Glutamatergic neuron (in vitro differentiated cells): ENCODE measurements at places on chromosomes 12 and 14. TPM values are rescaled to one million over a fixed set of nuclear protein-coding genes. Genes with fewer than 3 reads are reported as not detected.

RHOJ gene
- not detected for total RNA-seq

ZNF10 gene
- total RNA-seq: 29.8 TPM

DPPA3 gene
- not detected for total RNA-seq

MMP17 gene
- 65.8 TPM for total RNA-seq

GPR135 gene
- total RNA-seq: 0.91 TPM

C12orf60 gene
- total RNA-seq: 0.88 TPM

DCD gene
- total RNA-seq: not detected

RASAL1 gene
- not detected for total RNA-seq

APOF gene
- total RNA-seq: not detected

IAPP gene
- not detected for total RNA-seq

MYF5 gene
- total RNA-seq: not detected

DNA sequence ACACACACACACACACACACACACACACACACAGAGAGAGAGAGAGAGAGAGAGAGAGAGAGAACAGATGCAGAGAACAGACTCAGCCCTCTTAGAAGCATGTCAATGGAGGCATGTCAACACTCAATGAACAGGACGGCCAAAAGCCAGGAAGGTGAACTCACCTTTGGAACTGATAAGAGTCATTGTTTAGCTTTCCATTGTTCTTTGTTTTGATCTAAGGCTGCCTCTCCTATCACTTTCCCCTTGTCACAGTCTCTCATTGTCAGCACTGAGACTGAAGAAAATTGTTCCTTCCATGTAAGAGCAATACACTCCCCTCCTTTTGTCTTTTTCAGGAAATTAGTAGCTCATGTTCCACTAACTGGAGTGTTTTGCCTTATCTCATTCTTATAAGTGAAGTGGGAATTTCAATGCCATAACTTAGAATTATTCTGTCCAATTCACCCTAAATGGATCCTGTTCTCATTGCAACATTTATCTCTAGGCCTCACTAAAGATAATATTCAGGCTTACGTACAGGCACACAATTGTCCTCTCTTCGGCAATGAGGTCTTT is 218.0 kb downstream of the DUSP6 start:
- no peak for DNase-seq

DNA sequence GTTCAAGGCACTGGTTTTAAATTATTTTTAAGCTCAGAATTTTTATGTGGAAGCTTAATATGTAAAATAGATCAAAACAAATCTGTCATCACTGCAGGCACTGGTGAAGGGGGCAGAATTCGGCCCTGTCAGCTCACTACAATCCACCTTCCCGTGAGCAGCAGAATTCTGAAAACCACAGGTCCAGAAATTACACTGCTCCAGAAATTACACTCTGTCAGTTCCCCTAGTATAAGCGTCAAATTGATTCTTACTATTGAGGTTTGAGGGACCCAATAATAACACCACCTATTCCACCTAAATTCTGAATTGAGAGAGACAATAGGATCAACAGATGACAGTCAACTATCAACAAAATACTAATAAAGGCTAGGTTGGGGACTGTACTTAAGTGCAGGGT is 245.5 kb downstream of the PHLDA1 start:
- no peak for DNase-seq

GRCh38 chr14:103273745-103274615 is 60.1 kb upstream of the EIF5 start:
- DNase-seq: peak; percentile 43

DNA sequence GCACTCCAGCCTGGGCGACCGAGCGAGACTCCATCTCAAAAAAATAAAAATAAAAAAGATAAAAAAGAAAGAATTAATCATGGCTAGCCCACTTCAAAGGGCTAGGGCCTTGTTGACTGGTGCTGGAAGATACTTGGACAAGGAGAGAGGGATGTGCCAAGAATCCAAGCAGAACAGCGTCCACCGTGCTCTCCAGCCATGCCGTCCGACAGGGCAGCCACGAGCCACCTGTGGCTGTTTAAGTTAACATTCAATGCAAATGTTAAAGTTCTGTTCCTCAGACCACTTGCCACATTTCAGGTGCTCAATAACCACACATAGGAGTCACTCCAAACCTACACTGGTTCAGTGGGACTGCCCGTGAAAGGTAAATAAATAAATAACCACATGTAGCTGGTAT is 21.4 kb downstream of the SLC6A13 start:
- no peak for DNase-seq

GRCh38 chr14:54881235-54881760 is 21.3 kb downstream of the GCH1 start:
- DNase-seq: no peak

GRCh38 chr14:96098999-96099335 is 59.8 kb downstream of the C14orf132 start:
- no peak for DNase-seq

DNA sequence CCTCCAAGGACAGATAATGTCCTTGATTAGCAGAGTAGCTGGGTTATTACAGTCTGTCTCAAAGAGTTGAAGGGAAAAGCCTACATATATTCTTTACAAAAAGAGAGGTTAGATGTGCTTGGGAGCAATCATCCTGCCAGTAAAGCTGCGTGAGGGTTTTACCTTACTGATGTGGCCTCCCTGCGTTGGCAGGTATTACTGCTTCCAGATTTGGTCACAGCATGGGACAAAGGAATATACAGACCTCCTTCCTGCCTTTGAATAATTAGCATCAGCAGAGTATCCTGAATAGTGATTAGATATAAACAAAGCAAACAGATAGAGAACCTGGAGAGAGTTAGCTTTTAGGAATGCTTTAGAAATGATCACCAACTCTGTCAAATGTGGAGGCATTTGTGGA is 69.6 kb downstream of the TMTC2 start:
- no peak for DNase-seq

DNA sequence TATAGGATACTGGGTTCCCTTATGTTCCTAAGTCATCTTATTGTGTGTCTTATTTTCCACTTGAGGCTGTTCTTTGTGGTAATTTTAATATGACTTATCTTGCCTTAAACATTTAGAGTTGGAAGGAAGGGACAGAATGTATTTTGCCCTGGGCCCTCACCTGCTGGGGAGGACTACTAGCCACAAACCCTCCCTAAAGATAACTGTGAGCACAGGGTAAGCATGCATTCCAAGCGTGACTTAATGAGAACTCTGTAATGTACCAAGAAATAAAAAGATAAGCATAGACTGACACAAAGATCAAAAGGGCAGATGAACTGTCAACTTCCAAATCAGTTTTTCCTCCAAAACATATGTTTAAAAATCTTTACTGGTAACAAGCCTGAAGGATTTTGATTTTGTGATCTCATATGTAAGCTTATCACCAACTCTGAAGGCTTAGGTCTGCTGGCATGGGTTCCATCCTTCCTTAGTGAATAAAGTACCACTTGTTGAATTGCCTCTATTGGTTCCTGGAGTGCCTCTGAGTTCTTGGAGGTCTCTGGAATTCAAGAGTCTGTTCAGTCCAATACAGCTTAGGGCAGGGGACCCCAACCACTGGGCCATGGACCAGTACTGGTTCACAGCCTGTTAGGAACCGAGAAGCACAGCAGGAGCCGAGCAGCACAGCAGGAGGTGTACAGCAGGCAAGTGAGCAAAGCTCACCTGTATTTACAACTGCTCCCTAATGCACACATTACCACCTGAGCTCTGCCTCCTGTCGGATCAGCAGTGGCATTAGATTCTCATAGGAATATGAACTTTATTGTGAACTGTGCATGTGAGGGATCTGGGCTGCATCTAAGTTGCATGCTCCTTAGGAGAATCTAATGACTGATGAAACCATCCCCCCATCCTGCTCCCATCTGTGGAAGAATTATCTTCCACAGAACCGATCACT is 29.8 kb upstream of the NFYB start:
- no peak for DNase-seq

- no peak for DNase-seq
These were observed 23.0 kb upstream of the RAB21 start for GRCh38 chr12:71731439-71732356.

DNA sequence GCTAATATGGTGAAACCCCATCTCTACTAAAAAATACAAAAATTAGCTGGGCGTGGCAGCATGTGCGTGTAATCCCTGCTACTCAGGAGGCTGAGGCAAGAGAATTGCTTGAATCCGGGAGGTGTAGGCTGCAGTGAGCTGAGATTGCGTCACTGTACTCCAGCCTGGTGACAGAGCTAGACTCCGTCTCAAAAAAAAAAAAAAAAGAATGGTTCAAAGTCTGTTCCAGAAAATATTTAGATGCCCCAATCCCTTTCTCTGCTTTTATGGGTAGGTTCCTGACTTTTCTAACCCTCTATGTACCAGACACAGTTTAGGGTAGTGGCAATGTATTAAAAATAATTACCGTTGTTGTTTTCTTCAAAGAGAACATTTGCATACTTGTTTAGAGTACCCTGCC is 161.4 kb downstream of the STXBP6 start:
- DNase-seq: no peak

DNA sequence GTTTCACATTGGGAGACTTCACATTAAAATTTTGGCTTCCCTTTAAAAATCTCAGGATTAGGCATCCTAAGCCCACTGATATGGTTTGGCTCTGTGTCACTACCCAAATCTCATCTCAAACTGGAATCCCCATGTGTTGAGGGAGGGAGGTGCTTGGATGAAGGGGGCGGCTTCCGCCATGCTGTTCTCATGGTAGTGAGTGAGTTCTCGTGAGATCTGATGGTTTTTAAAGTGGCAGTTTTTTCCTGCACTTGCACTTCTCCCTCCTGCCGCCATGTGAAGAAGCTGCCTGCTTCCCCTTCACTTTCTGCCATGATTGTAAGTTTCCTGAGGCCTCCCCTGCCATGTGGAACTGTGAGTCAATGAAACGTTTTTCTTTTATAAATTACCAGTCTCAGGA is 65.7 kb upstream of the PLXNC1 start:
- no peak for DNase-seq

DNA sequence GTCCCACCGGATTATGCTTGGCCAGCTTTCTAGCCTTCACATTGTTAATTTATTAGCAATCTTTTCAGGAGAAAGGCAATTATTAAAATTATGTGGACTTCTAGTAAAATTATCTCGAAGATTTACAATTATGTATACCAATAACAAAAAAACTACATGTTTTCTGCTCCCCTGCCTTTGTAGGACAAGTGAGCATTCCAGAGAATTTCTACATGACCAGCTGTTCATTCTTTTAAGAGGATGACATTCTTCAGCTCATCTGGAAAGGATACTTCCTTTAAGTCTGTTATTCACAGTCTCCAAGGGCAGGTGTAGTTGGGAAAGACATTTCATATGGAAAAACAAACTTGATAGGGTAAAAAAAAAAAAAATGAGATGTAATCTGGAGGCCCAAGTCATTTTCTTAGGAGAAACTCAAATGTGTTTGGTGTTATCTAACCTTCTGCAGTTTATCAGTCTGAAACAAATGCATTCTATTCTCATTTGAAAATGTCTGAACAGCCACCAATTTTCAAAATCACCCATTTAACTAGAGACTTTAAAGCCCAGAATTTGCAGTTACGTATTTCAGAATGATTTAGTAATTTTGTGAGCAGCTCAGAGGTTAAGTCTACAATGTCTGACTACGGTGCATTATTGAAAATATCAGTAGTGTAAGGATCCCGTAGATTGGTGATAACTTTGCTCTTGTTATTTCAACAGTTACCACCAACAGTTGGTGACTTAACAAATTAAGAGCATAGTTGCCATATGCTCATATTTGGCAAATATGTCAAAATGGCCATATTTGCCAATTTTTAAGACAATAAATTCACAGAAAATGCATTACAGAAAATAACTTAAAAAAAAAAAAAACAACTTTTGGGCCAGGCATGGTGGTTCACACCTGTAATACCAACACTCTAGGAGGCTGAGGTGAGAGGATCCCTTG is 1.8 kb upstream of the PHLDA1 start:
- no peak for DNase-seq

DNA sequence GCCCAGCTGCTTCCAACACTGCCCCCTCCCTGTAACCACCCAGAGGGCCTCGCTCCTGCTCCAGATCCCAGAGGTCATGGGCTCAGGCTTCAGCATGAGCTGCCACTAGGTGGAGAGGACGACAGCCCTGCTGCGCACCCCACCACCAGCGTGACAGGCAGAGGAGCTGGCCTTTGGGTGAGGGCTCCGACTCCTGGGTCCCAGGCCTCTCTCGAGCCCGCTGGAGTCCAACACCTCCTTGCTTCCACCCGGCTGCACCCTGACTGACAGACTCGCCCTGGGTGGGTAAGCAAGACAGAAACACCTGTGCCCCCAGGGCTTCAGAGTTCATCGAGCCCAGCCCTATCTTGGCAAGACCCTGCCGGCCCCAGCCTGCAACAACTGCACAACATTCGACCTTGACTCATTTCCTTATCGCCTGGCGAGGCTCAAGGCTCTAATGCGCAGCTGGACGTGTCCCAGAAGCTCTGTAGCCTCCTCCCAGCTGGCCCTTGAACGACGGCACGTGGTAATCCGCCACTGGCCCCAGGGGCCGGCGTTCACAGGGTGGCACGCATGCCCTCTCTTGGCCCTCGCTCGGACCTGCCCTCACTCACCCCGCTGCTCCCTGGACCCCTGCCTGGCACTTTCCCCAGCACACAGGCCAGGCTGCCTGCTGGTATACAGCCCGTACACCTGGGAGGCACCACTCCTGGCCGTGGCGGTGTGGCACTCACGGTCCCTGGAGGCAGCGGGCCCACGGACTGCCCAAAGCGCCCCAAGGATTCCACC is 28.0 kb downstream of the VPS37B start:
- DNase-seq: no peak

DNA sequence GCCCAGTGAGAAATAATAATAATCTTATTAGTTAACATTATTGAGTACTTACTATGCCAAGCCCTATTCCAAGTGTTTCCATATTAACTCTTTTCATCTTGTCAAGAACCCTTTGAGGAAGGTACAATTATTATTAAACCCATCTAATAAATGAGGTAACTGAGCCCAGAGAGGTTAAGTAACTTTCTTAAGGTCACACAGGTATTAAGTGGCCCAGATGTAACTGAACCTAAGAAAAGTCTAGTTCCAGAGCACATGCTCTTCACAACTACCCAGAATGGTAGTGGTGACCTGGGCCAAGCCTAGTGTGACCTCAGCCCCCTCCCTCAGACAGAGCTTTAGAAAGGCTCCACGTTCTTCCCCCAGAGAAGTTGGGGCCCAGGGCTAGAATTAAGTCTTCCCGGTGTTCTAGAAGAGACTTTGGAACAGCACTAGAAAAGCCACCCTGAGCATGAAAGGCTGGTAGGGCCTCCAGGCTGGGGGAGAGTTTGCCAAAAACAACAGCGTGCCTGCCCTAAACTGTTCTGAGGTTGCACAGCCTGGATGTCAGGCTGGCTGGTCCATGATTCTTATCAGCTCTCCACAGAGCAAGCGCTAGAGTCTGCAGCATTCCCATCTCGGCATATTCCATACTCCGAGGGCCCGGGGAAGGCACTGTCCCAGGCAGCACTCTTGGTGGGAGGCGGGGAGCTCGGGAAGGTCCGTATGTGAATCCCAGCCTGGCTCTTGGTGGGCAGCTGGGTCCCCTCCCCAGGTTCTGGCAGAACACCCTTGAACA is 41.3 kb upstream of the CTDSP2 start:
- DNase-seq: no peak

DNA sequence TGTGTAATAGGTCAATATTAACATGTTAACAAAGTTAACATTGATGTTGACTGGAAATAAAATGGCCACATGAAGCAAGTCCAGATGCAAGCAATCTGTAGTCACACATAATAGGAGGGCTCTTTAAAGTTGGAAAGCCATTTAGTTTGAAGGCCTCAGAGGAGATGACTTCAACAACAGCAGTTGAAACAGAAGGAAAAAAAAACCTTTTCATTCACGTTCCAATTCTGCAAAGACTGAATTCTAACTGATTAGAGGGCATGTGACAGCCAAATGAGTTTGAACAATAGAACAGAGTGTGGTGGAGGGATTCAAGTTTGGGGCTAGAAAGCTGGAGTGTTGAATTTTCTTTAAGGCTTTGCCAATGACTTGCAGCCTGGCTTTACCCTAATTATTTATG is 41.5 kb upstream of the DAAM1 start:
- no peak for DNase-seq

GRCh38 chr12:27542628-27543027 is 18.6 kb downstream of the PPFIBP1 start:
- no peak for DNase-seq
